ENCODE measurements at places on chromosomes 13 and 19. TPM values are rescaled to one million over a fixed set of nuclear protein-coding genes. Genes with fewer than 3 reads are reported as not detected.

GRCh38 chr13:99123101-99124045 lies 77.3 kb upstream of the UBAC2 start:
- DNase-seq = no peak

Gene MBD3L2
- total RNA-seq = not detected

DNA sequence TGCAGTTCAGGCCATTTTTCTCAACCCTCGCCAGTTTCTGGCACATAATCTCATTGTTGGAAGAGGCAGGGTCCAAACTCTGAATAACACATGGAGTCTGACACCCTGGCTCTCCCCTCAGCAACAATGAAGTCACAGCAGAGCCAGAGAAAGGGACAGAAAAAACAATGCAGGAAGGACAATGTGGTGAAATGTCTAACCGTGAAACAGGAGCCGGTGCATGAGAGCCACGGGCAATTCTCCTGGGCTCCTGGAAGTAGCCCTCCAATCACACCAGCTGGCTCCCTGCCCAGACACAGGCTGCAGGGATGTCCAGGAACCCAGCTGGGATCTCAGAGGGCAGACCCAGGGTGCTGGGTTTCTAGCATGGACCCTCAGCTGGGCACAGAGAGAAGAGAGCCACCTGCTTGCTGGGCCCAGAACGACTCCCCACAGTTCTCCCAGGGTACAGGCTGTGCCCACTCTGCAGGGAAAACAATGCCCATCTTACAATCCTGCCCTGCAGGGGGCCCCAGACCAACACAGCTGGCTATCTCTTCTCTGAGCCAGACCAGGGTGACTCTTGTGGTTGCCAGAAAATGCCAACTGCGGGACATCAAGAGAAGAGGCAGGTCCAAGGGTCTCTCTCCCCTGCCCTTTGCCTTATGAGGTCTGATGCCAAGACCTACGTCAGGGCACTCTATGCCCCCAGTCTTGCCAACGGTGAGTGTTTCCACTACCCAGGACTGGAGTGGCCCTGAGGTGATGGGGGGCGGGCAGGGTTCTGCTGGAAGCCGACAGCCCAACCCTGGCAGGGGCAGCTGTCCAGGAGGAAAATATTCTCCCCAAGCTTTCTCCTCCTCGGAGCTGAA lies 64.5 kb downstream of the CEBPG start:
- DNase-seq = peak; percentile 12

DNA sequence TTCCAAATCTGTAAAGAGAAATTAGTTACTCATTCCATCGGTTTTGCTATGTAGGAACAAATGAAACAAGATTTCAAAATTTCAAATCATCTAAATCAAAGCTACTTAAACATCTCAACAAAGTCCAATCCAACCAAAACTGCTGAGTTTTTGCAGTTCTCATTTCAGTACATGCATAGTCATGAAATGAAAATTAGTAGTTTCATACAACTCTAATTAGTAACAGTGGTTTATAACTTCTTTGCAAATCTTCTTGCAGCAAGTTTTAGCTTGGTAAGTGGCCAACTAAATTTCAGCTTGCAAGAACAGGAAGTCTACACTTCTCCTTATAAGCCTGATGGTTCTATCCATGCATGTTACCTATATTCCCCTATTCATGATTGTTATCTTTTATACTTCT lies 75.6 kb downstream of the SPRY2 start:
- DNase-seq = no peak

Gene ABCA7
- 3.4 TPM for total RNA-seq

GRCh38 chr19:14337510-14337909 lies 43.7 kb upstream of the ADGRE5 start:
- peak; percentile 38 for DNase-seq

DNA sequence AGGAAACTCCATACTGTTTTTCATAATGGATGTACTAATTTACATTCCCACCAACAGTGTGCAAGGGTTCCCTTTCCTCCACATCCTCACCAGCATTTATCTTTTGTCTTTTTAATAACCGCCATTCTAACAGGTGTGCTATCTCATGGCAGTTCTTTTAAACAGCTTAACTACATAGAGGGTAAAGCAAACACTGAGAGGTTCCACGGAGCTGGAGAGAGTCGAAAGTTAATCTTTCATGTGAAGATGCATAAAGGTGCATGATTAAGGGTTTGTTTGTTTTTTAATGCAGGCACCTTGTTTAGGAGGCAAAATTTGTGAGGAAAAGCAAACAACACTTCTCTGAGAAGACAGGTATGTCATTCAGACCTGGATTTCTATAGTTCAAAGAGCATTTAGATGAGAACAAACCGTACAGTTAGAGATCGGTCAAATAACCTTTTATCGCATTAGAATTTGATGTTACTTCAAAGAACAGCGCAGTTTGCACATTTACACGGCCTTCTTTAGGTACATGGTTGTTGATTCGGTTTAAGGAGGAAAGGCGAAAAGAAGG lies 193.9 kb downstream of the RBM26 start:
- DNase-seq = no peak

DNA sequence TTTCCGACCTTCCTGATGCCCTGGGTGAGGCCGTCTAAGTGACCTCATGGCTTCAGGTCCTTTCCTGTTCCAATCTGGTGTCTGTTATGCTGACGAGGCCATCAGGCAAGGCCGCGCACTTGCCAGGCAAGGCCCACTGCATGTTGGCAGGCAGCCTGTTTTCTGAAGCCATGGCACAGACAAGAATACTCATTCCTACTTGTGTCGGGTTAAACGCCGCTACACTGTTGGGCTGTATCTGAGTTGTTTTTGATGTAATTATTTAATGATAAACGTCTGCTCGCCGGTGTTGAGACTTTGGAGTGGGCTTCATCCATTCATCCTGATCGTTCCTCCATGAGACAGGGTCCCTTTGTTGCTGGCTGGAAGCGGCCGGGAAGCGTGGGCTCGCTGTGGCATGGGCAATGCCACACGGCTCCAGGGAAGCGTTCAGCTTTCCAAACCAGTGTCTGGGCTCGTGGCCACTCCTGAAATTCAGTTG lies 92.1 kb downstream of the ATP11A start:
- peak; percentile 78 for DNase-seq

Gene ATP7B
- 4.6 TPM for total RNA-seq

GRCh38 chr13:55577082-55577846 lies 1563.5 kb upstream of the PRR20A start:
- no peak for DNase-seq

DNA sequence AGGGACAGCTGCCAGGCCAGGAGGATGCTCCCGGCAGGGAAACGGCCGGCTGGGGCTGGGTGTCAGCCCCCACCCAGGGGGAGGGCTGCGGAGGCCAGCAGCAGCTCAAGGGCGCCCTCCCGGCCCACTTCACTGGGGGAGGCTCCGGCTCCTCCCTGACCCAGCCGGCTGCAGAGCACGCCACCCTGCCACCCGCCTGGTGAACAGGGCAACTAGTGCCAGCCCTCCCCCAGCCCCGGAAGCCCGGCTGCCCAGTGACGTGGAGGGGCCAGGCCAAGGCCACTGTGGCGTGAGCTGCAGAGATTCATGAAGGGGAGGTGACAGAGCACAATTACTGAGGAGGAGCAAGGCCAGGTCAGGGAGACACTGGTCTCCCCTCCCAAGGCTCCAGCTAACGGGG lies 14.7 kb downstream of the REXO1 start:
- DNase-seq = no peak

GRCh38 chr13:39012608-39013007 lies 22.0 kb upstream of the STOML3 start:
- DNase-seq = no peak

DNA sequence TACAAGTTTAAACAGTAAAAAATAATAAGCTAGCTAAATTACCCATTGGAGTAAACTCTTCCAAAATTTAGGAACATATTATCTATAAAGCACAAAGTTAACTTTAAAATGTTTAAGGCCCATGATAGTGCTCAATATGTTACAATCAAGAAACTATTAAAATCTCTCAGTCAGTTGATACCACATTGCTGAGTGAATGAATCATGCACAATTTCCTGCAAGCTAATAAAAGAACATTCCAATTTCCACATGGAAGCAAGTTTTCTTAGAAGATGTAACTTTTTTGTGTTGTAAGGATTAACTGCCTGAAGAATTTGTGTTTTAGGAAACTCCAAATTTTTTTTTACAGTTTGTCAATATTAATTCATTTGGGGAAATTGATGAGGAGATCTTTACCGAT lies 666.6 kb downstream of the SLITRK1 start:
- DNase-seq = no peak

DNA sequence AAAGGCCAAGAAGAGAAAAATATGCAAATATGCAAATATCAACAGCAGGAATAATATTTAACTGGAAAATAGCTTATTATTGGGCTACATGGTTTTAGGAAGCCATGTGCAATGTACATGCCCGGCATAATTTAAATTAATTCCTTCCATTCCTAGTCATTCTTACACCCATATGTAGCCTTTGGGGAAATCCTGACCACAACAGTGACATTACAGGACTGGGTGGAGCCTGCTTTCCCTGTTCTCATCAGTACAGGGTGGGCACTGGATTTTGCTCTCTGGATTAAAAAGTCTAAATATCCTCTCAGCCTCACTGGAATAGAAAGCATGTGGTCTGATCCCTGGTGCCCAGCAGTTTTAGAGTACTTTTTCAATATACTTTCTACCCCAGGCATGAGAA lies 198.2 kb downstream of the DNAJC15 start:
- DNase-seq = no peak

Gene DAND5
- under 0.01 TPM for total RNA-seq

- peak; percentile 83 for DNase-seq
Measured at GRCh38 chr19:41449079-41449864, 6.3 kb downstream of the ERICH4 start.

DNA sequence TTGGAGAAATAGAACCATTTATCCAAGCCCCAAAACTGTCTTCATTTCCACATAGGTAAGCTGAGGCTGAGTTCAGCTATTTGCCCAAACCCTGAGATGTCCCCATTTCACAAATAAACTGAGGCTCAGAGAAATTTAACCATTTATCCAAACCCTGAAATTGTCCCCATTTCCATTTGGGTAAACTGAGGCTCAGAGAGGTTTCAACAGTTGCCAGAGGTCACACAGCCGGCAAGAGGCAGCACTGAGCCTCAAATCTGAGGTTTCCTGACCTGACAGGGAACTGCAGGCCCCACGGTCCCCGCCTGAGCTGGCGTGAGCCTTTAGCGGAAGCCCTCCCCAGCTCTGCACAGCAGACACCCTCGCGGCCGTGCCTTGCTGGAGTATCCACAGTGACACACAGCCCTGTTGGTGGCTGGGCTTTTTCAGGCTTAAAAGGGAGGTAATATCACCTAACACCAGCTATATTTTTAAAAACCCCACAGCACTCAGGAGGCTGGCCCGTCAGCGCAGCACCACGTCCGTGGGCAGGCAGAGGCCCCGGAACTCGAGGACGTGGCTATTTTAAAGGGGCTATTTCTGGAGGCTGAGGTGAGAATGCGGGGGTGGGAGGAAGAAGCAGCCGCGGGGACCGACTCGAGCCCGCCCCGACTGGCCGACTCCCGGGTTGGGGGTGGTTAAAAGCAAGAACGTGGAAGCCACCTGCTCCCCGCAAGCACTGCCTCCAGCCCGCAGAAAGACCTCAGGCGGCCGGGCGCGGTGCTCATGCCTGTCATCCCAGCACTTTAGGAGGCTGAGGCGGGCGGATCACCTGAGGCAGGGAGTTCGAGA lies 18.5 kb downstream of the PTPRS start:
- no peak for DNase-seq

GRCh38 chr13:47723898-47724297 lies 277.2 kb downstream of the SUCLA2 start:
- no peak for DNase-seq

- DNase-seq = no peak
Measured at GRCh38 chr19:31139871-31140505, 209.2 kb downstream of the TSHZ3 start.

- DNase-seq = no peak
Measured at GRCh38 chr13:67299751-67300150, 69.6 kb upstream of the PCDH9 start.

Gene ETV2
- 0.44 TPM for total RNA-seq

DNA sequence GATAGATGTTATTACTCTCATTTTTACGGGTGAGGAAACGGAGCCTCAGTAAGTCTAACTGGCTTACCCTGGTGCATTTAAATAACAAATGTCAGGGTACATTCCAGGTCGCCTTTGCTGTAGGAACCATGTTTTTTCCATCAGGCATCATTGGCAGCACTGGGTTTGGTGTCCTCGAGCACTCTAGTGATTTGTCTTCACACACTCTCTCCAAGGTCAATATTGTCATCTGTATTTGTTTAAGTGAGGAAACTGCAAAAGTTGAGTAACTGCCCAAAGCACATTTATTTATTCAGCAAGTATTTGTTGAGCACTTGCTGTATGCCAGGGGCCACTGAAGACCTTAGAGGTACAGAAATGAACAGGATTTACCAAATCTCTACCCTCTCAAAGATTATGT lies 78.6 kb downstream of the DCT start:
- DNase-seq = no peak

- no peak for DNase-seq
Measured at GRCh38 chr19:57348136-57348535, 2.9 kb upstream of the ZNF304 start.

Gene FGF21
- not detected for total RNA-seq

GRCh38 chr19:13670846-13671245 lies 93.5 kb upstream of the MRI1 start:
- DNase-seq = no peak

DNA sequence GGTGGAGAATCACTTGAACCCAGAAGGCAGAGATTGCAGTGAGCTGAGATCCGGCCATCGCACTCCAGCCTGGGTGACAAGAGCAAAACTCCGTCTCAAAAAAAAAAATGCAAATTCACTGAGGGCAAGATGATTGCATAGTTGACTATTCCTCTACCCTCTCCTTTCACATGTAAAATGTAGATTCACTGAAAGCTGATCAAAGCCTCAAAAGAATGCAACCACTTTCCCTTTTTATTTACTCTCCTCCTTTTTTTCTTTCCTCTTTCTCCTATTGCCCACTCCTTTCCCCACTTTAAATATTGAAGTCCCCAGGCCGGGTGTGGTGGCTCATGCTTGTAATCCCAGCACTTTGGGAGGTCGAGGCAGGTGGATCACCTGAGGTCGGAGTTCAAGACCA lies 6.3 kb downstream of the TEX101 start:
- DNase-seq = no peak
